ENCODE measurements at places on chromosomes 3 and 15.

DNA sequence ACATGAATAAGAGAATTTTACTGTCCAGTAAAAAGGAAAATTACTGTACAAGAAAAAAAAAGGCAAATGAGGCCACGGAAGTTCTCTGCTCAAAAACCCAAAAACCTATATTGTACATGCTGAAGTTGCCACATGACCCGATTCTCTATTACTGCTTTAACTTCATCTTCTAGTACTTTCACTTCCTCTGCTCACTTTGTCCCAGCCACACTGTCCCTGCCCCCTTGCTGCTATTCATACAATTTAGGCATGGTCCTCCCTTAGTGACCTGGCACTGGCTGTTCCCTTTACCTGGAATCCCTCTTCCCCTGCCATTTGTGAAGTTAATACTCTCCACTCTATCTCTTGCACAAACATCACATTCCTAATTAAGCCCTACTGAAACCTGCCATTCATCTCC, 457.4 kb downstream of the MAGI1 start:
- no peak for DNase-seq

DNA sequence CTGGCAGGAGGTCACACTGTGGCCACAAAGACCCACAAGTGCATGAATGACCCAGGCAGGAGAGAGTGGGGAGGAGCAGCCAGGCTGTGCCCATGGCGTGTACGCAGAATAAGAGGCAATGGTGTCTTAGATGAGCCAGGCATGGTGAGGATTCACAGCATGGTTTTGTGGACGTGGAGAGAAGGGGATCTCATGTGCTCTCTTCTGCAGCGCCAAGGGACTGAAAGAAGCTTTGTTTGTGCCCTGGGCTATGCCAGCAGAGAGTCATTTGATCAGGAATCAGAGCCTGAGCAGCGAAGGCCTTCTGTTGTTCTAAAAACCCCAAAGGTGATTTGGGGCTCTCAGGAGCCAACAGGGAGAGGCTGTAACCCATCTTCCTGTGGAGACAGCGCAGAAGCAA, 18.7 kb upstream of the RPP14 start:
- DNase-seq = no peak

DNA sequence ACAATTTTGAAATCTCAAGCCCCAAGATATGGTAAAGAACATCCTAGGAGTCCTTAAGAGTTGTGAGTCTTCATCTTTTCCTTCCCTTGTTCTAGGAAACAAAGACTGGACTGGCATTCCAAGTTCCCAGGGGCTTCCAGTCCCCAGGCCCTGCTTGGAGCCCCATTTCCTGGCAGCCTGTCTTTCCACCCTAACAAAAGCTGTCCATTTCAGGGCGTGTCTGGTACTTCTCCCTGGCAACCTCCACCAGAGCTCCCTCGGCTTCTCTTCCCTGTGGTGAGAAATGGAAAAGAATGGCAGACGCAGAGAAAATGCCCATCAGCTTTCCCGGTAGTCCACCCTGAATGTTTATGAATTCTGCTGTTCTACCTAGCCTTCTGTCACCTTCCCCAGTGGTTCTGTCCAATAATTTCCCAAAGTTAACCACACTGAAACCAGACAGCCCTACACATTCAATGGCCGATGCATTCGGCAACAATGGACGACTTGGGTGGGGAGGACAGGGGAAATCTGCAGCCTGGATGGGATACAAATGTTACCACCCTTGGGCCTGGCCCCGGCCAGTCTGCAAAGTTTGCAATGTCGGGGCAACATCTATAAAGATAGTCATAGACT, 6.8 kb downstream of the RAB6B start:
- DNase-seq = no peak

- DNase-seq = no peak
Observed at GRCh38 chr3:51340989-51341636, 44.0 kb upstream of the MANF start.

GRCh38 chr3:30618526-30618925, 12.1 kb downstream of the TGFBR2 start:
- no peak for DNase-seq

DNA sequence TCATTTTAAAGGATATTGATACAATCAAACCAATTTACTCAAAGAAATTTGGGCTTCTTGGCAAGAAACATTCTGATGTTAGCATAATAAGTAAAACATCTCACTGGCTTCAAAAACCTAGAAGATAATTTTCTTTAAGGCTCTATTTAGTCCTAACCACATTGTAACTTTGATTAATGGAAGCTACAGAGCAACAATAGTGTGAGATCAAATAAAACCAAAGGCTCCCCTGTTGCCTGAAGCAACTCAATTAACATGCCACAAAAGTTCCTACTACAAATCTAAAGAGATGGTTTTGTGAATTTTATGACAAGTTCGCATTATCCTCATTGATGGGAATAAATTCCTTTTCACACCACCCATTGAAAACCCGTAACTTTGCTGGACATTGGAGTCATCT, 5.9 kb downstream of the DPH6 start:
- DNase-seq = no peak

- DNase-seq = no peak
Observed at GRCh38 chr3:72776-73175, 123.8 kb upstream of the CHL1 start.

DNA sequence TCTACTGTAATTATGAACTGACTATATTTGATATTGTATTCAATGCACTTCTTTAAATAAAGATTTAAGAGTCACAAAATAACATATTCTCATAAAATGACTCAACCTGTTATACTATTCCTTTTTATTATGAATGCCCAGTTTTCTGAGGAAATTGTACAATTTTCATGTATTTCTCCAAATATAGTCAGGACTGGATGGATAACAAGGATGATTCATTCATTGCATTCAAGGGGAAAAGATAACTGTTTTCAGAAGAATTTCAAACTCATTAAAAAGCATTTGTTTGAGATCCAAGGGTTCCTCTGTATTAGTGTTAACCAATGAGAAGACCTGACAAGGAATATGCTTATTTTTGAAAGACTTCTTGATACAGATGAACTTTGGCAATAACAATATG, 163.7 kb downstream of the MEIS2 start:
- DNase-seq = no peak

GRCh38 chr3:192445770-192446644, 281.3 kb downstream of the FGF12 start:
- DNase-seq = no peak

GRCh38 chr3:78855190-78855589, 912.6 kb downstream of the ROBO1 start:
- no peak for DNase-seq

GRCh38 chr3:50661321-50661837, 13.3 kb upstream of the DOCK3 start:
- no peak for DNase-seq

DNA sequence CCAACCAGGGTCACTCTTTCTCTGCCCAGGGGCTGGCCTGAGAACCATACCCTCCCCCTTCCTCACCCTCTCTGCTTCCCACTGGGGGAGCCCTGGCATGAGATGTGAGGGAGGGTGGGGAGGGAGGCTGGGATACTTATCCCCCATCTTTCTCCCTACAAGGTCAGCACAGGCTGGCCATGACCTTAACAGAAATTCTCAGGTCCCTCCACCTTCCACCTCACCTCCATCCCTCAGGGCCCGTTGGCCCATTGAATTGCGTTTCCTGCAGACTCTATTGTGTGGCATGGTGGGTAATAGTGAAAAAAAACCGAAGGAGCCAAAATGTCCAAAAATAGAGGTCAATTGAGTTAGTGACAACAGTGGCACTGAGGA, 159.5 kb downstream of the OR4M2 start:
- DNase-seq = no peak

DNA sequence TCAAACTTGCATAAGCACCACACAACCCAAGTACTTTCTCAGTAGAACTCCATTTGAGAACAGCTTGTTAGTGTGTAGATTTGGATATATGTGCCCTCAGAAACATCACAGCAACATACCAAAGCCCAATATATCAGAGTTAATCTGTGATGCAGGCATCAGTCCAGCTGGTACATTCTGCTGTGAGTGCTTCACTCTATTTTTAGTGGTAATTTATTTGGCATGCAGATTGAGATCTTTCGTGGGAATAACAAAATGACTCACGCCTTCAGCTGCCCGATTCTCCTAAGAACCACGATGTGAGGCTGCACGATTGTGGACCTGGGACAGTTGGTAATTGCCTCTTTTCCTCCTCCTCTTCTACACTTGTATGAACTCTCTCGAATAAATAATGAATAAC, 730.7 kb downstream of the SQOR start:
- DNase-seq = no peak

GRCh38 chr3:108017587-108017986, 73.2 kb downstream of the CD47 start:
- no peak for DNase-seq

DNA sequence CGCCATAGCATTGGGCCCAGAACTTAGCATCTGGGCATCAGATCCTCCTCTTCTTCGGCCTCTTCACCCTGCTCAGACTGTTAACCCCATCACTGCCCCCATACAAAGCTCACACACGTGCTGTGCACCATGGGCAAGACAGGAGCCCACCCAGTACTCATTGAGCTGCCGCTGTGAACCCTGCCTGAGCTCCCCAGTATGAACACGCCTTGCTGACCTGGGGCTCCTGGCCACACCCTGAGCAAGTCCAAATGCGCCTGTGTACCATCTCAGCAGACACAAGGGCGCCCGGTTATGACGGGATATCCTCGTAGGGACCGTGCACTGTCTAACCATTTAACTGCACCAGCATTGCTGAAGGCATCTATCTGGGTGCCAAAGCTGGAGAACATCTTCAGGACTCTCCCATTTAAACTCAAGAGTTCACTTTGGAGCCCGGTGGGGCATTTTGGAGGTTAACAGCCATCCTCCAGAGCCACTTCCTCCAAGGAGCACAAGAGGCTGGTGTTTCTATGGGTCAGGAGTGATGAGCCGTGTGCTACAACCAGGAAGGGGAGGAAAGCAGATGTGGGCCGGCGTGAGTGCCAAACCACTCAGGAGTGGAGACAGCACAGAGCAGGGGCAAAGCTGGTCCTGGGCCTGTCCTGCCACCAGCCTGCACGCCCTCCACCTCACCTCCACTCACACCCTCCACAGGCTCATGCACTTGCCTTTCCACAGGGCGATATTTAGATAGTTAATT, 12.1 kb downstream of the PRR23E start:
- DNase-seq = no peak

- DNase-seq = no peak
Observed at GRCh38 chr15:48190932-48191573, 412 bp upstream of the CTXN2 start.

DNA sequence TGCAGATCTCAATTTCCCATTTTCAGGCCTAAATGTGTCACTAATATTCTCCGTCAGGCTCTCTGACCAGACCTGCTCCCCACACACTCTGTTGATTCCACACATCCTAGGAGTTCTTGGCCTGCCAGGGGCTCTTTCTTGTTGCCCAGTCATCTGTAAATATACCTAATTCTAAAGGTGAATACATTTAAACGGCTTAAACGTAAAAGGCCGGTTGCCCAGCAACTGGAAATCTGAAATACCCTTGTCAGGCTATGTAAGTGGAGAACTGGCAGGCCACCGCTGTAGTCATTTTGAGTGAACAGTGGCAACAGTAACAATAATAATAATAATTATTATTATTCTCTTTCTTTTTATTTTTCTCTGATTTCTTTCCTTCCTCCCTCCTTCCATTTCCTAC, 302.7 kb downstream of the AGBL1 start:
- DNase-seq = no peak

DNA sequence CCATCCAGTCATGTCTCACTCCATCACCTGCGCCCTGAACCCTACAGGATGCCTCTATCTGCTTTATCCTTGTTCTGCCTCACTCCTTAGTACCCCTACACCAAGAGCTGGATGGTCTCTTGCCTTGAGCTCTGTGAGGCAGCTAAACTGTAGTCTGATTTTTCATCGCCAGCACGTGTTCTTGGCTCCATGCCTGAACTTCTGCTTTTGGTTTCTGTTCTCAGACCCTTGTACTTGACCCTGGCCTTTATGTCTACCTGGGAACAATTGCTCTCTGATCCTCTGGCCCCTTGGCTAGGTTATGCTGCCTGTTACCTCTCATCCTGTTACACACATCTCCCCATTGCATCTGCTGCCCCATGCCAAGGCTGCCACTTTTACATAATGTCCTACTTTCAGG, 318.0 kb upstream of the LMCD1 start:
- DNase-seq = no peak

DNA sequence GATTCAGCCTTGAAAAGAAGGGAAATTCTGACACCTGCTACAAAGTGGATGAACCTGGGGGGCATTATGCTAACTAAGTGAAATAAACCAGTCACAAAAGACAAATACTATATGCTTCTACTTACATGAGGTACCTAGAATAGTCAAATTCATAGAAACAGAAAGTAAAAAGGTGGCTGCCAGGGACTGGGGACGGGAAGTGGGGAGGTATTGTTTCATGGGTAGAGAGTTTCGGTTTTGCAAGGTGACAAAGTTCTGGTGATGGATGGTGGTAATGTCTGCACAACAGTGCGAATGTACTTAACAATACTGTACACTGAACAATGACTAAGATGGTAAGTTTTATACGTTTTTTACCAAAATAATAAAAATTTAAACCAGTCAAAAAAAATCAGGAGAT, 4.8 kb downstream of the IDH2 start:
- peak; percentile 44 for DNase-seq

GRCh38 chr15:69359722-69360121, 54.4 kb upstream of the KIF23 start:
- no peak for DNase-seq

DNA sequence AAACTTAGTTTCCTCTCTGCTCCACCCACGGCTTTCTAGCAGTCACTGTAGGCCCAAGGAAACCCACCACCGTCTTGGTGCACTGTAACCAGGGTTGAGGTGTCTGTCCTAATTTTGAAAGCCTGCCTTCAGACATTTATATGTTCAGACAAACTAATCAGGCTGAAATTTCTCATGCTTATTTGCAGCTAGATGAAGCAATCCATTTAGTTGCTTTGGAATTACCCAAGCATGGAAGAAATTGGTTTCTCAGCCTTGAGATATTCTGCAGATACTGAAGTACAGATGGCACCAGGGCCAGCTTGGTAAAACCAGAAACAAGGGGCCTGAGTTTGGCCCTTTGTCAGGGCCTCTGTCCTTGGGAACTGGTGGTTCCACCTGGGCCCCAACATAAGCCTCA, 105.4 kb downstream of the CACNA1D start:
- no peak for DNase-seq

GRCh38 chr3:151841801-151842200, 27.9 kb downstream of the AADAC start:
- no peak for DNase-seq

GRCh38 chr3:161310649-161311423, 60.5 kb downstream of the SPTSSB start:
- no peak for DNase-seq

- DNase-seq = no peak
Observed at GRCh38 chr3:30544812-30545211, 61.6 kb upstream of the TGFBR2 start.

DNA sequence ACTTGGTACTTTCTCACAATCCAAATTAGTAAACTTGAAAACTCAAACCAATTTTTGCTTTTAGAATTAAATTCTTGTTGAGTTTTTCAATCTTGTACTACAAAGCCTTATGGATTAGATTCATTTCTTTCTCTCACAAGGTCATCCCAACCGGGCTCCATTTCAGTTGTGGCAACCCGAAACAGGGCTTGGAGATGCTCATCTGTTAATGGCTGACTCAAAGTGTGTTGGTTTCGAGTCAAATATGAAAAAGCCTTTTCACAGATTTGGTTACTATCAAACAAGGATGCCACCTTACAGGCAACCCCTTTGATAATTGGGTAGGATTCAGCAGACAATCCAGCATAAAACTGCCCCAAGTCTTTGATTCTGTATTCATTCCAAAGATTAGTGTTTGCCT, 1.8 kb downstream of the EPM2AIP1 start:
- DNase-seq = no peak

GRCh38 chr3:39188271-39189149, 3.9 kb downstream of the XIRP1 start:
- DNase-seq = no peak
